ENCODE measurements at places on chromosomes 5 and 9.

- DNase-seq = no peak
Measured at GRCh38 chr5:156482818-156483217, 155.9 kb downstream of the SGCD start.

- no peak for DNase-seq
Measured at GRCh38 chr5:161847941-161848391, at the start of gene GABRA1. GABRA1 (plus strand) TSS chr5:161848120; CDS start chr5:161850811, 2,691 bp downstream.

DNA sequence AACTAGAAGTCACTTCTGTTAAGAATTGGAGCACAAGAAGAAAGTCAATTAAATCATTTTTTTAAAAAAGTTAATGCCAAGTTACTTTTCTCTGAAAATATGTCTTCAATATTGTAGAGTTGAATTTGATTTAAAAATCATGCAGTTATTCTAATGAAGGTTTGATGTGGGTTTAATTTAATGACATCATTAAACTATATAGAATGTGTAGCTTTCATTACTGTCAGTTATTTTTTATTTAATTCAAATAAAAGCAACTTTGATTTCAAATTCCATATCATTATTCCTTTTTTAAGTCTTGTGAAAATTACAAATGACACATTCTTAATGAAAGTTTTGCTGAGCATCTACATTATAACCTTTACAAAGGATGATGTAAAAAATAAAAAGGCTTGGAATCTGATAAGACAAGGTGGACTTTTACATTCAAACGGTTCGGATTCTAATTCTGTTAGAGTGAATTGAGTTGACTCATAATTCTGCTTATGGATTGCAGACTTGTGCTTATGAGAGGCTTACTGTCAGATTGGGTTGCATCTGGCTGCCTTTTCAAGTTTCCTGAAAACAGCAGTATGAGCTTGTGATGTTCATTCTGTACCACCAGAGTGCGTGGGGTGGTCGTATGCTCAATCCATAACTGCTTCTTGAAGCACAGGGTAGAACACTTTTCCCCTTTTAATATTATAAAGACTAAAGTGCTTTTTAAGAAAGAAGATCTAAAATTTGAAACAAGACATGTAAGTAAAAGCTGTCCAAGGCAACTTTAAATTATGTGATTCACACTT lies 253.0 kb upstream of the ARRDC3 start:
- no peak for DNase-seq

DNA sequence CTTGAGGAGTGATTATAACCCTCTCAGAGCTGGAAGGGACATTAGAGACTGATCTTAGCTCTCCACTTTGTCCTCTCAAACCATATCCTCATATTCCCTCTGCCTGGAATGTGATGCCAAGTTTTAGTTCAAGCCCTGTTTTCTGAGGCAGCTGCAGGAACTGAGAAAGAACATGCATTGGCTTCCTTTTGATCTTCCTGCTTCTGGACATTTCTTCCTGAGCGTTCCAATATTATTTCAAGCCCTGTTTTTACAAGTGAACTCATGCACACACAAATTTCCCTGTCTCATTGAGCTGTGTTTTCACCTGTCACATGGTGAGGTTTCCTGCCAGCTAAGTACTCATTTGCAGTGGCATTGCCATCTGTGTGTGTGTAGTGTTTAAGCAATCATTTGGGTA lies 17.0 kb downstream of the FOCAD start:
- DNase-seq = no peak

DNA sequence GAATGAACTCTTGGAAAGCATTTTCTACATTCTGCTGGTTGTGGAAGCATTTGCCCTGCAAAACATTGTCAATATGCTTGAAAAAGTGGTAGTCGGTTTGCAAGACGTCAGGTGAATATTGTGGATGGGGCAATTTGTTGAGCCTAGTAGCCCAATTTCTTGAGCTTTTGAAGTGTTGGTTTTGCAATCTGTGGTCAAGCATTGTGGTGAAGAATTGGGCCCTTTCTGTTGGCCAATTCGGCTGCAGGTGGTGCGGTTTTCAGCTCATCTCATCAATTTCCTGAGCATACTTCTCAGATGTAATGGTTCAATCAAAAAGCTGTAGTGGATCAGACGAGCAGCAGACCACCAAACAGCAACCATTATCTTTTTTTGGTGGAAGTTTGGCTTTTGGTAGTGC lies 426.8 kb upstream of the CDH9 start:
- no peak for DNase-seq

GRCh38 chr5:4229414-4230292 lies 634.0 kb downstream of the IRX1 start:
- no peak for DNase-seq

DNA sequence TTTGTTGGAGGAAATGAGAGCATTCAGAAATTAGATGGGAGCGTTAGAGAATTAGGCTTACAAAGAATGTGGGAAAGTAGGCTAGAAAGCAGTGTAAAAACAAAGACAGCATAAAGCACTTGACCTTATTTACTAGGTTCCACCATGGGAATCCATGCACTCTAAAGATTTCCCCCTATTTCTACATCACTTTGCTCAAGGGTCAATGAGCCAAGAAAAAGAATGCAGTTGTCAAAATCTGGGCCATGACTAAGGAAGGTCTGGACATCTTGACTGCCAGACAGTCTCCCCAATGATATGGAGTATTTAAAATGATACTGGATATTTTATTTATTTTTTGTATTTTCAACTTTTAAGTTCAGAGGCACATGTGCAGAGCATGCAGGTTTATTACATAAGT lies 3.4 kb downstream of the TLR4 start:
- DNase-seq = no peak

DNA sequence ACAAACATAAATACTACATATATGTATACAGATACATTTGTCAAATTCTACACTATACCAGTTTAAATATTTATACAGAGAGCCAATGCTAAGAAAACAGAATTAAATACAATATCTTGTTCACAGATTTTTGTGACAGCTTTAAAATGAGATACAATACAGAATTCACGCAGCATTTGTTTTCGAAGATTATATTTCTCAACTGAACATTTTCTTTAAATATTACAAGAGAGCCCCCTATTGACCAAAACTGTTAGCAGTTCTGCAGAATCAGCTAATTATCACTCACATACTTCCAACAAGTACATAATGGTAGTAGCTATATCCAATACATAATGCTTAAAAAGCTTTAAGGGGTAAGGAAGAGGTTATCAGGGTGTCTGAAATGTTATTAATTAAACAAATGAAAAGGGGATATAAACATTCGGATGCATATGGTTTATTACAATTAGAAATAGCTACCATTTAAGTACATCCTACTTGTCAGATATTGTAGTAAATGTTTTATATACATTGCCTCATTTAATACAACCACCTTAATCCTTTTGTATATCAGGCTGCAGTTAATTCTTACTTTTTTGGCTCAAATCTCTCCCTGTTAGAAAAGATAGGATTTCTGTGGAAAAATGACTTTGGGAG lies 31.7 kb downstream of the ZDHHC21 start:
- DNase-seq = no peak

GRCh38 chr5:74766418-74766848 lies 484 bp downstream of the GFM2 start:
- peak; percentile 66 for DNase-seq

GRCh38 chr5:170760113-170760512 lies 23.4 kb upstream of the GABRP start:
- no peak for DNase-seq

DNA sequence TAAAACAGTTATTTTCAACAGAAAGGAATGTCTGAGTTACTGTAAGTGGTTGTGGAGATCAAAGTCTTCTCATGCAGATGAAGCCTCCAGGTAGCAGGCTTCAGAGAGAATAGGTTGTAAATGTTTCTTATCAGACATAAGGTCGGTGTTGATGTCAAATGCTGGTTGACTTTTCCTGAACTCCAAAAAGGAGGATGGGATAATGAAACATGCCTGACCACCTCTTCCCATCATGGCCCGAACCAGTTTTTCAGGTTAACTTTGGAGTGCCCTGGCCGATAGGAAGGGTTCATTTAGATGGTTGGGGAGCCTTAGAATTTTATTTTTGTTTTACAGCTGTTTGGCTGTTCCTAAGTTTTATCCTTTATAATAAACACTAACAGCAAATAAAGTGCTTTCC lies 478.4 kb downstream of the ACTL7B start:
- DNase-seq = no peak

- peak; percentile 8 for DNase-seq
Measured at GRCh38 chr5:103562453-103563157, at the start of gene NUDT12. NUDT12 (minus strand) TSS chr5:103562789; CDS start chr5:103560248, 2,541 bp downstream.

DNA sequence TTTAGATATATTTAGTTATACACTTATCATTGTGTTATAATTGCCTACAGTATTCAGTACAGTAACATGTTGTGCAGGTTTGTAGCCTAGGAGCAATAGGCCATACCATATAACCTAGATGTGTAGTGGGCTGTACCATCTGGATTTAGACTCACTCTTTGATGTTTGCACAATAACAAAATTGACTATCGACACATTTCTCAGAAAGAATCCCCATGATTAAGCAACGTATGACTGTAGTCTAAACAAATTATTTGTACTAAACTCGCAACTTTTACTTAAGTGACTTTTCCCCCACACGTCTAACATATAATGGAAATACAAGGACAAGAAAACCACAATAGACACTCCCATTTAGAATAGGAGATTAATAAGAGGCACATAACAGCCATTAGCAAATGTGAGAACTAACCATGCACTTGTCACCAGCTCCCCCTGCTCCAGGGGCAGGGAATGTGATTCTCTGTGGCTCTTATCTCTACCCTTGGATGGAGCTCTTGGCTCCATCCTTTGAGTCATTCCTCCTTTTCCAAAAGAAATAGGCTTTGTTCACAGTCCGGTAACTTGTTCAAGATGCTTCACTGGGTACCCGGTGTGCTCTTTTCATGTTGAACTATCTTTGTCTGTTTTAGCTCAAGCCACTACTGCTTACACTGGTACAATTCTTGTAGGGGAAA lies 8.7 kb upstream of the B4GALT1 start:
- DNase-seq = no peak

DNA sequence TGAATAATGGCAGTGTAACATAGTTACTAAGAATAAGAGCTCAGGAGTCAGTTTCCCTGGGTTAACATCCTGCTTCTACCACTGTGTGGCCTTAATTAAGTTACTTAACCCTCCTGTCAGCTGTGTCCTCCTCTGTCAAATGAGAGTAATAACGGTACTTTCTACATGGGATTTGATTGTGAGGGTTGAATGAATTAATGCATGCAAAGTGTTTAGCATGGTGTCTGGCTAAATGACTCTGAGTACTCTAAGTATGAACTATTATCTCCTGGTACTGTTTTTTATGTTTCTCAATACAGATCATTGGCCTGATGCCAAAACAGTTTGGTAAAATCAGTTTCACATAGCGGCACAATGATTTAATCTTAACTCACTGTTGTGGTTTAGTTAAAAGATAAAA lies 19.6 kb downstream of the ZNF131 start:
- DNase-seq = peak; percentile 90

DNA sequence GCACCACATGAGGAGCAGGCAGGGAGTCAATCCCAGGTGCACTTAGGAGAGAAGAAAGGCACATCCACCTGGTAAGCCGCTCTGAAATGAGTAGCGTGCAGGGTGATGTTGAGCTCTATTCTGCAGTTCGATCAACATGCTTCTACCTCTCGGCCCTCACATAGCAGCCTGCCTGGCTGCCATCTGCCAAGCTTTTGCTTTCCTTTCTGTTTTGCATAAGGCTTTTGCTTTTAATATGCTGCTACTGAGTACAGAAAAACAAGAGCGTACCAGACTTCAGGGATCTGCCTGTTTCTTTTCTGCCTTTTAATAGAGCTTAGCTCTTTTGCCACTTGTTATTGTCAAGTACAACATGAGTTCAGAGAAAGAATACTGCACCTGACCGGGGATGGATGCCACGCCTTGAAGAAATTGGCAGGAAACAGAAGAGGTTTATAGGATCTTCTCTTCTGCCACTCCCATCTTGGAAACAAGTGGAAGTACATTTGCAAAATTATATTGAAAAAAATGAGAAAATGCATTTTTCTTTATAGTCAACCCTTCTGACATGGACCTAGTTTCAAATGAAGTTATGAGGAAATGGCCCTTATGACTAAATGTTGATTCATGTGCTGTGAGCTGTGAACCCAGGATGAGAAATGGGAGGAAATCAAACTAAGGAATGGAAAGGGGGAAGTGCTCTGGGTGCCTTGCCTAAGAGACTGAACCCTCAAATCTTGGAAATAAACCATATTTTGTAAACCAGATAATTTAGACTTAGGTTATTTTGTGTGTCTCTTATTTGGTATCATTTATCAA lies 4.0 kb upstream of the FCHO2 start:
- no peak for DNase-seq

GRCh38 chr5:120613729-120614128 lies 149.6 kb downstream of the PRR16 start:
- DNase-seq = no peak

DNA sequence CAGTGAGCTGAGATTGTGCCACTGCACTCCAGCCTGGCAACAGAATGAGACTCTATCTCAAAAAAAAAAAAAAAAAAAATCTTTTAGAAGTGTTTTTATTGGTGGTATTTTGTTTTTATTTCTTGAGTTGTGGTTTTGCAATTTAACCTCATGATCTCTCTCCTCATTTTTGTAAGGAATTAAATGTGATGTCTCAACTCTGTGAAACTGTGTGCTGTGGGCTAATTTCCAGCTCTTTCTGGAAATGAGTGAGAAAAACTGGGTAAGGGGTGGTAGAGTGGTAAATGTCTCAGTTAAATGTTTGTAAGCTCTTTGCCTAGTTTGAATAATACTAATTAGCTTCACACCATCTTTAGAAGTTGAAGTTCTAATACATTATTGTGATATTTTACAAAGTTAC lies 29.0 kb downstream of the ACO1 start:
- DNase-seq = no peak

GRCh38 chr9:125442452-125442851 lies 180.8 kb downstream of the GAPVD1 start:
- no peak for DNase-seq

GRCh38 chr5:24525414-24525813 lies 119.4 kb downstream of the CDH10 start:
- no peak for DNase-seq

GRCh38 chr9:105890046-105890822 lies 195.9 kb downstream of the TMEM38B start:
- no peak for DNase-seq
